Psoas muscle (tissue), 8 donors: ENCODE measurements at places on chromosomes 6 and 20. TPM values are rescaled to one million over a fixed set of nuclear protein-coding genes. Genes with fewer than 3 reads are reported as not detected.
A peak's percentile ranks its signal among the peaks of the same experiment; 100 is the strongest.

- DNase-seq, result peak; percentile 50
These were observed 499 bp downstream of the TTI1 start for GRCh38 chr20:38032585-38033329.

GRCh38 chr6:158815907-158816306 is 3.3 kb downstream of the EZR start:
- DNase-seq, result no peak

GRCh38 chr6:17817763-17818162 is 111.0 kb upstream of the NUP153 start:
- no peak for DNase-seq

DNA sequence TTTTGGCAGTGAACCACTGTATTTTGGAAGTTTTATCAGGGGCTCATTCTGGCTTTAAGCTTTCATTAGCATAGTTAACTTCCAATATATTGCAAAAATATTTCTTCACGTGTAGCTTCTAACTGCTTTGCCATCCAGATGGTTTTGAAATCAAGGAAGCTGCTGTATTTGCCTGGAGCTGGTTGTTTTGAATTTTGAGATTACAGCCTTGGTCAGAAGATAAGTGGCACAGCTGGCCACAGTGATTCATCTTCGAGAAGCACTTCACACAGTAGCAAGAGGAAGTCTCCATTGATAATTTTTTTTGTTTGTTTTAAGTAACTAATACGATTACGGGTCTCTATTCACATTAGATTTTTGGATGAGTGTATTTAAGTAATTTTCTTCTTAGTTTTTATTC is 3.8 kb downstream of the APCDD1L start:
- DNase-seq, result no peak

DNA sequence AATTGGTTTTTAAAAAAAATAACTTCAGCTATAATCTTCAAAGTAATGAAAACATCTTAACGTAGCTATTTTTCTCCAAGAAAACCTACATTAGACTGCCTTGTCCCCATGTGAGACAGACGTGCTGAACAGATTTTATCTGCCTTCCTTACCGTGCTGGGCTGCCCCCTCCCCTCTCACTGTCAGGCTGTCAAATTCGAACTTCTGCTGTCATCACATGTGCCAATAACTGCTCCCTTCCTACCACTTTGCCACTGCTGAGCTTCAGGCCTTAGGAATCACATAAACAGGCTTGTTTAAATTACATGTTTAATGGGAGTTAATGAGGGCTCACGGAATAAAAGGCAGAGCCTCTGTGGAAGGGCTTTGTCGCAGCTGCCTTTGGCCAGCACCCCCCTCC is 77.0 kb upstream of the NHSL1 start:
- DNase-seq, result no peak

GRCh38 chr20:25258476-25258805 is 10.6 kb downstream of the PYGB start:
- DNase-seq, result peak; percentile 33

- no peak for DNase-seq
These were observed 42.6 kb upstream of the DEK start for GRCh38 chr6:18306977-18307376.

- DNase-seq, result no peak
These were observed 72.7 kb downstream of the KHDC1L start for GRCh38 chr6:73152556-73152955.

GRCh38 chr6:145015739-145016558 is 719.4 kb downstream of the EPM2A start:
- DNase-seq, result no peak

DNA sequence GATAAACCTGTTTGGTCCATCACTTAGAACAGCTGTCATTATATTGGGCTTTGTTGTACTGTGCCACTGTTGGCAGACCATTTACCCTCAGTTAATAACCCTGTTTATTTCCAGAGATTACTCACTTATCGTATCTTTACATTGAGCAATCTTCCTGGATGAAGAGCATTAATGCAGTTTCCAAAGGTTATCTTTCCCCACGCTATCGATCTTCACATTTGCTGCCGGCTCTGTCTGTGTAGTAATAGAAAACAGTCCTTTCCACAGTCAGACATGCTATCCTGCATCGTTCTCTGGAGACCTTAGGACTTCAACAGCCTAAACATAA is 27.4 kb downstream of the GHRH start:
- no peak for DNase-seq

DNA sequence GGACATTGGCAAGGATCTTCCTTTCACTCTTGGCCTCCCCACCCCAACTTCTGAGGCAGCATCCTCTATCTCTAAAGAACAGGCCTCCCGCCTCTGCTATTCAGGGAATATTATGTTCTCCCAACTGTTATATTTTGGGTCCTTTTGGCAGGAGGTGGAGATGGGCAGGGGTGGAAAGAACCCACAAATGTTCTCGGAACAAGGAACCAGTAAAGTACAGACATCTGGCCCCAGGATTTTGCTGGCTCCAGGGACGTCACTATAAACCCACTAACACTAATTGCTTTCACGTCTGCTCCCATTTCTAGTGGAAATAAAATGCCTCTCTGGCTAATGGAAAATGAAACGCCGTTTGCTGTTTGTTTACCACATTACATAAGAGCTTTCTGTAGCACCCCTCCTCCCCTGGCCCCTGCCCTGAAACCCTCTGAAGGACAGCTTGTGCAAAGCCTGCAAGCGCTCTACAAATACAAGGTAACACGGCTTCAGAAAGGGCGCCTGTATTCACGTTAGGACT is 77.7 kb upstream of the TBC1D7 start:
- peak; percentile 59 for DNase-seq

GRCh38 chr6:19028201-19028600 is 641.1 kb downstream of the RNF144B start:
- no peak for DNase-seq

DNA sequence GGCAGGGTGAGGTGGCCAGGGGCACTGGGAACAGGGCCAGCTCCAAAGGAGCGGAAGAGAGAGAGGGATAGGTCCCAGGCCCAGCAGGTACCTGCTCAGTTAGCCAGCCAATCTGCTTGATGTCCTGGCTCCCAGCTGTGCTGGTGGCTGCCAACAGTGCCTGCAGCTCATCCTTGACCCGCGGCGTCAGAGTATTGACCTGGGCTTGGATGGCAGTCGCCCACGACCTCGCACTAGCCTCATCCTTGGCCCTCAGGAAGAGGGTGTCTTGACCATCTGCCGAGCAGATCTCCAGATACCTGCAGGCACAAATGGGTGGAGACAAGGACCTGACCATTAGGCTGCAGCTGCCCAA is 11.1 kb upstream of the CDK5RAP1 start:
- no peak for DNase-seq

DNA sequence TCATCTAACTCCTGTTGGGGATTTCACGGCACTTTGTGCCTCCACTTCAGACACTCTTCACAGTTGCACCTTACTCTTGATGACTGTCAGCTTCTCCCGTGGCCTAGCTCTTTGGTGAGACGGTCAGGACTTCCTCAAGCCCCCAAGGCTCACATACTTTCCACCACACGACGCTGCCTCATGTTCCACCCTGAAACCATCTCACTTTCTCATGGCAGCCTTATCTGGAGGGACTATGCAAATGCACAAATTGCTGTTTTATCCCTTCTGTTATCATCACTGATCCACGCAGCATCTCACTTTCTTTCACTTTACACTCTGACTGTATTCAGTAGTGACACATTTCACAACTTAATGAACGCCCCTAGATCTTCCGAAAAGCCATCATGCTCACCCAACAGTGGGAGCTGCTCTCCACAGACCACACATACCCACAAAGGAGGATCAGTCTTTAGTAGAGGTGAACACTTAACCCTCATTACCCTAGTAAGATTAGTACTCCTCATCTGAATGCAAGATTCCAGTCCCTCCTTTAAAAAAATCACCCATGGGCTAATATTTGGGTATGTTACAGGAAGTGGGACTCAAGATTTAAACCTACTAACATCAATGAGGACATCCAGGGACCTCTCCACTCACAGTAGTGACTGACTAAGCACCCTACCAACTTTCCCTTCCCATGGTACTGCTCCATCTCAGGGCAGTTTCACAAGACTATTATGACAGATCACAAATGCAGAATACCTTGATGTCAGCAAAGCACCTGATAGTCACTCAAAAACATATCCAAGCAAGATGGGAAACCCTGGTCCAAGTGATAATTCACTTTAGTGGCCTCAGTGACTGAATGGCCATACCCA is 35.4 kb downstream of the FYN start:
- DNase-seq, result no peak

DNA sequence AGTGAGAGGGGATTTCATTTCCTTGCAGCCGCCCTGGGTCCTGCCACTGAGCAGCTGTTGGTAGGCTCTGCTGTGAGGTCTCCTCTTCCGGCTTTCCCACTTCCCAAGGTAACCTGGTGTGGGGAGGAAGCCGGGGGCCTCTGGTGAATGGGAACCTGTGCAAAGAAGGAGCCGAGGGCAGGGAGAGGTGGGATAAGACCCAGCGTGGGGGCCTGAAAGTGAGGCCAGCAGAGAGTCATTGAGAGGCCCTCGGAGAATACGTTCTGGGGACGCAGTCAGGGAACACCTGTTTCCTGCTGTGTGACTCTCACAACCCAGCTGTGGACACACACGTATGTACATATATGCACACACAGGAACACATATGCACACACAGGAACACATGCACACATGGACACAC is 100.7 kb downstream of the CDH26 start:
- DNase-seq, result no peak

- DNase-seq, result no peak
These were observed 100.9 kb downstream of the PPP1R14C start for GRCh38 chr6:150243620-150244314.

GRCh38 chr6:55941702-55942101 is 66.3 kb upstream of the BMP5 start:
- no peak for DNase-seq

DNA sequence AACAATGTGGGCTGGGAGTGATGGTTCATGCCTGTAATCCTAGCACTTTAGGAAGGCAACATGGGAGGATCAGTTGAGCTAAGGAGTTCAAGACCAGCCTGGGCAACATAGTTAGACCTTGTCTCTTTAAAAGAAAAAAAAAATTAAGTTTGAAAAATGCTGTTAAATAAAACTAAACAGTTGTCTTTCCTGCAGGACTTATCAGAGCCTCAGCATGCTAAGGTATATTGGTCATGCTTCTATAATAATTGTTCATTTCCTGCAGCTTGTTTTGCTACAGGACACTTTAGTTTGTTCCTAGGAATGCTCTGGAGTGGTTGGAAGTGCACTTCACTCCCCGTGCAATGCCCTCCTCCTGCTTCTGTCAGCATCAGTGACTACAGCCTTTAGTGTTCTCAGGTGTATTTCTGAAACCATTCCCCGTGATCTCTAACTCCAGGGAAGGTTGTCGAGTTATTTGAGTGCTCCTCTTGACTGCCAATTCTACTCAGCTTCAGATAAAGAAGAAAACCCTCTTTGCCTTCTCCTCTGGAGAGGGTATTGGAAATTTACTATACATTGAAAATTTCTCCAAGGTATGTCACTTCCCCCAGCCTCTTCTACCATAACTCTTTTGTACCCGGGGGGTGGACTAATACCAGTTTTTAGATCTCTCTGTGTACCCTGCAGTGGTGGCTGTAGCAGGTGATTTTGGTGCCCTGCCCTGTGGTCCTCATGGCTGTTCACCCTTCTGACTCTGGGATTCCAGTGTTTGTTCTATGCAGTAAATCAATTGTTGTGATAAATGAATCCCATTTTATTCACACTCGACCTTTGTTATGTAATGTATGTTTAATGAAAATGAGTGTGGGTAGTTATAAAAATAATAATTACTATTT is 33.8 kb downstream of the NHLRC1 start:
- DNase-seq, result no peak

DNA sequence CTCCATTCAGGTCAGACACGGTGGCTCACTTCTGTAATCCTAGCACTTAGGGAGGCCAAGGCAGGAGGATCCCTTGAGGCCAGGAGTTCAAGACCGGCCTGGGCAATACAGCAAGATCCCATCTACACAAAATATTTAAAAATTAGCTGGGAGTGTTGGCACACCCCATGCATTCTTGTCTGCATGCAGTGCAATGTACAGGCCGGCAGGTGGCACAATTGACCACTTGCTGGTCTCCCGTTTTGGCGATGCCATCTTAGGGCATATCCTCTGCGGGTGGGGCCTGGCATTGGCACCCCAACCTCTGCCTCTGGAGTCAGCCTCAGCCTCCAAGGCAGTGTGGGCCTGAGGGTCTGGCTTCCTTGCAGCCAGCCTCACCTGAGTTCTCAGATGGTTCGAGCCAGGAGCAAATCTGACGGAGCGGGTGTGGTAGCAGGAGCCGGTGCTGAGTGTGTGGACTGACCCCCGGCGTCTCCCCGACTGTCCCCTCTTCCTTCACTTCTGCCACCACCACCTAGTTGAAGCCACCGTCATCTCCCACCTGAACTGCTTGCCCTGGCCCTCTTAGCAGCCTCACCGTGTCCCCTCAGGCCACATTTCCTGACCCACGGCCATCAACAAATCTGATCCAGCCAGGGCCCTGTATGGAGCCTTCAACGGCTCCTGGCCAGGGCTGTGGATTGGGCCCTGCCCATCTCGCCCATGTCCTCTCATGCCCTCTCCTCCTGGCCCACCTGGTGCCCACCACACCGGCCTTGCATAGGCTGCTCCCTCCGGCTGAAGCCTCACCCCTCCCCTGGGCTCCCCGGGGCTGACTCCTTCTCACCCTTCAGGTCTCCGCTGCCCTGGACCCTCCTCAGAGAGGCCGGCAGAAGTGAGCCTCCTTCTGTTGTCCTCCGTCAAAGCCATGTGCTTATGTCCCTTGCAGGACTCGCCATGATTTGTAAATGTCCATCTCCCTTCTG is 44.0 kb downstream of the EFCAB8 start:
- peak; percentile 46 for DNase-seq

GRCh38 chr20:17158701-17159100 is 68.1 kb upstream of the PCSK2 start:
- no peak for DNase-seq

DNA sequence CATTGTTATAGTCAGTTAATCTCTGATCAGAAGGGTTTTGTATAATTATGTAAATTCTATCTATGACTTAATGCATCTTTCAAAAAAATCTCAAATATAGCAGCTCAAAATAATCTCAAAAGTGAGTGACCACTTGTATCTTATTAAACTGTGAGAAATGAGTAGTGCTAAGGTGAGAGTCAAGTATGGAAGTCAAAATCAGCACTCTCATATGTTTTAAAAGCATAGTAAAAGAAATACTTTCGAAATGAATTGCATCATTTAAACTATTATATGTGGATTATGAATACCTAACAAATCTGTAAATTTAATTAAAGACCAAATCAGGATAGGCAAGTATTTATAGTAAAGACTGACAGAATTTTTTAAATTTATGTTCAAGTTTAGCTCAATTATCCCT is 645.6 kb downstream of the PHF3 start:
- DNase-seq, result no peak

Gene SNPH
- 2.7 TPM for total RNA-seq

Gene PPT2
- 13.3 TPM for total RNA-seq

Gene ZNF335
- total RNA-seq, result 10.7 TPM

Gene AFG1L
- total RNA-seq, result 10.4 TPM

Gene TFEB
- 35.4 TPM for total RNA-seq

Gene POPDC3
- total RNA-seq, result 170 TPM

Gene TCF15
- 6.5 TPM for total RNA-seq

Gene GNAS-AS1
- total RNA-seq, result 0.26 TPM

Gene NPEPL1
- total RNA-seq, result 36.7 TPM

Gene REPS1
- total RNA-seq, result 23.9 TPM
